Activated naive CD8-positive, alpha-beta T cell treated with anti-CD3 and anti-CD28 coated beads for 36 hours (primary cell): ENCODE measurements at places on chromosomes 5 and 9.

DNA sequence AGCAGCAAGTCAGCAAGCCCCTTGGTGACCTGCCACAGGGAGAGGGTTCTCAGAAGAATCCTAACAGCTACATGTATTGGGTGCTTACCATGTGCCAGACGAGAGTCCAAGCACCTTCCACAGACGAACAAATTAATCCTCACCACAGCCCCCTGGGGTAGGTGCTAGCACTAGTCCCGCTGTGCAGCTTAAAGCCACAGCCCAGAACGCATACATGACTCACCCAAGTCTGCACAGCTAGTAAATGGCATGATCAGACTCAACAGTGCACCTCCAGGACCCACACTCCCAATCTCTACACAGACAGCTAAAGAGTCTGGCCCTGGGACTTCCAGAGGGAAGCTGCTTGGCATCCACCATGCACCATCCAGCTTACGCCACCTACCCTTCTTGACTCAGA lies 111.5 kb downstream of the PAX5 start:
- H3K4me1 ChIP-seq, result peaks cover 9% of the 10 kb centered on the region
- H3K27me3 ChIP-seq, result peaks cover 9% of the 10 kb centered on the region
- DNase-seq, result no peak

DNA sequence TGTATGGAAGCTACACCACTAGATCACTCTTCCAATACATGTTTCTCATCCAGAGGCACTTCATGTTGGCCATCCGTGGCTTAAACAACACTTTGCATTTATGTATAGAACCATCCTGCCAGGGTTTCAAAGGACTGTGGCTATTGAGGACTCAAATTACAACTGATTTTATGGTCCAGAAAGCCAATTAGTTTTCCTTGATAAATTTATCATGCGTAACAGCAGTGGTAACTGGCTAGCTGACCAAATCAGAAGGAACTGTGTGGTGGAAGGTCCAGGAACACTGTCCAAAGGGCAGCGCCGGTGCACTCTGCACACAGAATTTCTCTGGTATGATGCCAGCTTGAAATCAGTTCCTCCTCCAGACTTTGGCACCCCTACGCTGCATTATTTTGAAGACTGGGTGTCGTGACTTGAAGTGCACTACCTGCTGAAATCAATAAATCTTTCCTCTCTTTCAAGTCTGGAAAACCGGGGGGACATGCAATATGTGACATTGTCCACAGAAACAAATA lies 69.3 kb upstream of the TMEM252 start:
- H3K36me3 ChIP-seq, result no peaks in the 10 kb centered on the region
- no peak for DNase-seq
- no peak overlapping the region for H3K4me3 ChIP-seq
- no peak overlapping the region for H3K27ac ChIP-seq

GRCh38 chr5:96326902-96327301 lies 106.1 kb downstream of the PCSK1 start:
- no peak overlapping the region for H3K4me3 ChIP-seq
- peaks cover 18% of the 10 kb centered on the region for H3K27me3 ChIP-seq
- DNase-seq, result no peak
- no peaks in the 10 kb centered on the region for H3K36me3 ChIP-seq
- peaks cover 5% of the 10 kb centered on the region for H3K4me1 ChIP-seq
- no peak overlapping the region for H3K27ac ChIP-seq

- no peaks in the 10 kb centered on the region for H3K4me1 ChIP-seq
- no peak for DNase-seq
- H3K36me3 ChIP-seq, result no peaks in the 10 kb centered on the region
- no peak overlapping the region for H3K27ac ChIP-seq
These were observed 16.9 kb downstream of the CHSY3 start for GRCh38 chr5:129921204-129921603.

DNA sequence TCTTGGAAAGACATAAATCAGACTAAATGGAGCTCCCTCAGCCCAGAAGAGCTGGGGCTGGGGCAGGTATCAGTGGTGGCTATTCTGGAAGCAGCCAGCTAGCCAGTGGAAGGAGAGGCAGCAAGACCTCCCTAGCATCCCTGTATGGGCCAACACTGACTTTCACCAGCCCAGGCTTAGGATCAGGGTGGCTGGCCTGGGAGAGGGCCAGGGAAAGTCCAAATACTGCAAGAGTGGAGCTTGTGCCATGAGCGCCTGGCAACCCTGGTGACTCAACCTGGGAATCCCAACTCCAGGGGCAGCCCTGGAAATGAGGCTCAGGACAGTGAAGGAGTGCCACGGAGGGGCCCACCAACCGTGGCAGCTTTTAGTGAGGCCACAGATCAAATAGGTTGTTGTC lies 7.6 kb upstream of the IRF1 start:
- DNase-seq, result peak; percentile 10
- H3K36me3 ChIP-seq, result no peaks in the 10 kb centered on the region
- H3K4me1 ChIP-seq, result peaks cover 57% of the 10 kb centered on the region
- H3K27ac ChIP-seq, result peak overlapping the region; percentile 99
- H3K4me3 ChIP-seq, result no peak overlapping the region

DNA sequence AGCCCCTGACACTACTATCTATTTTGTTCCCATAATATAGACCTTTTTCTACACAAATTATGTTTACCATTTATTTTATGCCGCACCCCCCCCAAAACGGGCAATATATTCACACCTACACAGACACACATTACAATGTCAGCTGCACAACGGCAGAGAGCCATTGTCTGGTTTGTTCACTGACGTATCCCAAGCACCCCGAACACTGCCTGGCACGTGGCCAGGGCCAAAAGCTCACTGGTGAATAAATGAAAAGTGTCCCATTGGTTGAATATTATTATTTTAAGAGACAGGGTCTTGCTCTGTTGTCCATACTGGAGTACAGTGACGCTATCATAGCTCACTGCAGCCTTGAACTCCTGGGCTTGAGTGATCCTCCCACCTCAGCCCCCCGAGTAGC lies 150.5 kb downstream of the GNAQ start:
- no peak overlapping the region for H3K27ac ChIP-seq
- H3K27me3 ChIP-seq, result no peaks in the 10 kb centered on the region
- H3K36me3 ChIP-seq, result no peaks in the 10 kb centered on the region
- no peak overlapping the region for H3K4me3 ChIP-seq
- DNase-seq, result no peak

DNA sequence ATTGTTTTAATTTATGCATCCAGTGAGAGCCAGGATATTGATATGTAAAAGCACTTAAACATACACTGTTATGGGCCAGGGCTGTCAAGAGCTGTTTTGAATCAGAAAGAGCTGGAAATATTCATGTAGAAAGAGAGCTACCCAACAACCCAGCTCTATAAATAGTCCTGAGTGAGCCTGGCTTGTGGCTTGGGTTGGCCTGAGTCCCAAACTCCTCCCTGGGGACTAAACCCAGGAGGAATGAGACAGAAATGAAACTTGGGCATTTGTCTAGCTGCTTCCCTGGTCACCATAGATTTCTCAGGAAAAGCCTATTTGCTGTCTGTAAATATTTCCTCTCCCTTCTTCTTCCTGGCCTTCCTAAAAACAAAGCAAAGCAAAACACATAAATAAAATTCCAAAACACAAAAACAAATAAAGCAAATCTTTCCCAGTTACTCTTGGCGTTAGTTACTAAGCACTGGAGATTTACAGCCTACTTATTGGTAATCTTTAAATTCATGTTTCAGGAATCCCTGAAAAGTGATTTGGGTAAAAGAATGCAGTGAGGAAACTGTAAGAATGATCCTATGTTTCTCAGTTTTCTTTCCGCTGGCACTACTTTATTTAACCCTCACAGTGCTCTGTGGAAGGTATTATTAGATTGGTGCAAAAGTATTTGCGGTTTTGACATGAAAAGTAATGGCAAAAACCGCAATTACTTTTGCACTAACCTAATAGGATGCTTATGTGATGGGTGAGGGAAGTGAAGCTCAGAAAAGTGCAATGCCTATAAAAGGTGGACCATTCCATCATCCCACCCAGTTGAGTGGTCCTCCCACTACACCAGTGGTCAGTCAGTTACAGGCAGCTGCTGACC lies 111.8 kb downstream of the CARTPT start:
- H3K27me3 ChIP-seq, result no peaks in the 10 kb centered on the region
- DNase-seq, result no peak
- H3K27ac ChIP-seq, result no peak overlapping the region
- H3K36me3 ChIP-seq, result peaks cover 3% of the 10 kb centered on the region
- H3K4me1 ChIP-seq, result peaks cover 4% of the 10 kb centered on the region
- H3K4me3 ChIP-seq, result no peak overlapping the region

GRCh38 chr5:14102666-14103065 lies 40.5 kb upstream of the TRIO start:
- no peak overlapping the region for H3K4me3 ChIP-seq
- H3K4me1 ChIP-seq, result no peaks in the 10 kb centered on the region
- no peaks in the 10 kb centered on the region for H3K36me3 ChIP-seq
- no peak overlapping the region for H3K27ac ChIP-seq

DNA sequence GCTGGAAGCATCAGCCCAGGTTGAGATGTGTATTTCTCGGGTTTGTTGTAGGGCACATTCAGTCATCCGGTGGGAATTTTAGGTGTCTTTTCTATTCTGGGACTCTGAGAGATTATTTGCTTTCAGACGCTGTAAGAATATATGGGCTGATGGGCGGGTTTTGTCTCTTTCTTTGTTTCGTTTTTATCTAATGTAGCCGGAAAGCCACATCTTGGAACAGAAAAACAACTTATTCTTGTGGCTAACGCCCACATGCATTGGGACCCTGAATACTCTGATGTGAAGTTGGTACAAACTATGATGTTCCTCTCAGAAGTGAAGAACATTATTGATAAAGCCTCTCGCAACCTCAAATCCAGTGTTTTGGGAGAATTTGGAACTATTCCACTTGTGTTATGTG lies 22.4 kb downstream of the SCGB3A1 start:
- H3K36me3 ChIP-seq, result peaks cover 55% of the 10 kb centered on the region
- H3K4me1 ChIP-seq, result peaks cover 63% of the 10 kb centered on the region
- H3K27me3 ChIP-seq, result no peaks in the 10 kb centered on the region
- DNase-seq, result peak; percentile 29

- no peaks in the 10 kb centered on the region for H3K36me3 ChIP-seq
- H3K27ac ChIP-seq, result no peak overlapping the region
- DNase-seq, result no peak
- H3K4me1 ChIP-seq, result peaks cover 4% of the 10 kb centered on the region
- H3K4me3 ChIP-seq, result no peak overlapping the region
- H3K27me3 ChIP-seq, result no peaks in the 10 kb centered on the region
These were observed 213.7 kb upstream of the MAP3K1 start for GRCh38 chr5:56601641-56602071.
